ENCODE measurements at places on chromosomes 13 and 19.
A peak's percentile ranks its signal among the peaks of the same experiment; 100 is the strongest.

- peak; percentile 42 for DNase-seq
These were observed 493 bp upstream of the PDE4A start for GRCh38 chr19:10419646-10420443.

DNA sequence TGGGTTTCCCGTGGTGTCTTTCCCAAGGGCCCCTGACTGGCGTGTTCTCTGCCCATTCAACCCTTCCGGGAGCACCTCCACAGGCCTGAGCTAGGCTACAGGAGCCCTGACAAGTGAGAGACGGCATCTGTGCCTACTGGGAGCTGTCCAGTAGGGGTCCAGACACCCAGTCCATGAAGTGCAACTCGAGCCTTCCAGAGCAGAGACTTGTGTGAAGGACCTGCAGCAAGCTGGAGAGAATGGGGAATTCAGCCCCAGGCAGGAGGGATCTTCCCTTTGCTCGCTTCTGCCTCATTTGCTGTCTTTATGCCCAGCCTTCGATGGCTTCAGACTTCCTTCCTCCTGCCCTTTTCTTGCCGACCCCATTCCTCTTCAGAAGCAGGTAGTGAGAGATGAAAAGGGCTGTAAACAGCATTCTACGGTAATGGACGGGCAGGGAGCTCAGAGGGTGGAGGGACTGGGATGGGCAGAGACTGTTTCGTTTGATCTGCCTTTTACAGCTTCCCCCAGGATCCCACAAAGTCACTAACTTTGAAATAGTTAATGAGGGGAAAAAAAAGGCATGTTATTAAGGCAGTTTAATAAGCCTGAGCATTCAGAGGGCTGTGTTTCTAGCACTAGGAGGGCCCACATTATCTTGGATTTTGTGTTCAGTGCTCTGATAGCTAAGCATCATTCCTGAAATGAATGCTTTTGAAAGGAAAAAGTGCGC, 327.6 kb downstream of the FGF9 start:
- no peak for DNase-seq

DNA sequence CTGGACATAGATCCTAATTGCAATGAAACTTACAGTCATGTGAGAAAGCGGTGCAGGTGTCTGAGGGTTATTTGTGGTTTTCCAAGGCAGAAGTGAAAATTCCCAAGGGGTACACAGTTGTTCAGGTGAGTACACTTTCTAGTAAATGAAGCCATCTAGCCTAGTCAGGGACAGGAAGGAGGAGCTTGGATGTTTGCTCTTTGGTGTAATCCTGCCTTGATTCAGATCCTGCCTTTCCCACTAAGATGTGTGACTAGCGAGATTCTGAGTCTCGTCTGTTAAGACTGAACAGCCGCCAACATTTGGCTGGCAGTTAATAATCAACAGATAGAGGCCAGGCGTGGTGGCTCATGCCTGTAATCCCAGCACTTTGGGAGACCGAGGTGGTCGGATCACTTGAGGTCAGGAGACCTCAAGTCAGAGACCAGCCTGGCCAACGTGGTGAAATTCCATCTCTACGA, 2.5 kb downstream of the RPS9 start:
- DNase-seq, result no peak

DNA sequence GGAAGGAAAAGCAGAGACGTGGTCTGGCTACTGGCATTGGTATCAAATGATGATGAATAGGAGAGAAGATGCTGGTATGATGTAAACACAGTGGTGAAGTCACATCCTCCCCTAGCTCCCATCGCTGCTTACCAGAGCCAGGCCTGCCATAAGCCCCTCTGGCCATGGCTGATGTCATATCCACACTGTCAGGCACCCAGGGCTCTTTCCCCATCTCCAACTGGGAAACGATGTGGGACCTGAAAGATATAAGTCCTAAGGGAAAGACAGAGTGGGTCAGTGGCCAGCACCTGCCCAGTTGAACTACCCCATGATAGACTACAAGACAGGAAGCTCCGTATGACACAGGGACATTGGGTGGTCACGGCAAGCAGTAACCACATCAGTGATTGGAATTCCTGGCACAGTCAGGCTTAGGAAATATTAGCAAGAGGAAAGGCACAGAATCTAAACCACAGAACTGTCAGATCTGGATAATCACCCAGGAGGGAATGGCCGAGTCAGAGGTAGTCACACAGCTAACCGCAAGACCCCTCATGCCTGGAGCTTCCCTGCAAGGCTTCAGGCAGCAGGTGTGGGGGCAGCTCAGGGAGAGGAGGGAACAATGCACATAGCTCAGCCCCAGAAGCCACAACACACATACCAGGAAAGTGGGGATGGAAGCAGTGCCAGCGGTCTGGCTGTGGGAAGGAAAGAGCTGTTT, 3.8 kb downstream of the ZNF792 start:
- DNase-seq, result no peak

GRCh38 chr13:30440910-30441703, 18.8 kb downstream of the UBE2L5 start:
- no peak for DNase-seq

DNA sequence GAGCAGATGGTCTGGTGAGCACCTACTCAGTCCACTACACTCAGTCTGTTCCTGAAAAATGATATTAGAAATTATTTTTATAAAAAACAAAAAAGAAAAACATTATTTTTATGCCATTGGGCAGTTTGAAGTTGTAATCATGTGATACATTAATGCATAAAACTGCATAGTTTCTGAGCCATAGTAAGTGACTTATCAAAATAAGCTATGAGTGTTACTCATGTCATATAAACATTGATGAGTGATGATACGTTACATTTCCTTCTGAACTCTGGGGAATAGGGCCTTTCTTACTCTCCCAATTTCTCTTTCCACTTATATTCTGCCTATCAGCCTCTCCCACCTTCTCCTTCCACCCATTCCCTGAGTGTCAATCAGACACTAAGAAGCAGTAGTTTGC, 8.9 kb downstream of the ZNF805 start:
- DNase-seq, result no peak

GRCh38 chr13:99125326-99125915, 75.2 kb upstream of the UBAC2 start:
- DNase-seq, result no peak

DNA sequence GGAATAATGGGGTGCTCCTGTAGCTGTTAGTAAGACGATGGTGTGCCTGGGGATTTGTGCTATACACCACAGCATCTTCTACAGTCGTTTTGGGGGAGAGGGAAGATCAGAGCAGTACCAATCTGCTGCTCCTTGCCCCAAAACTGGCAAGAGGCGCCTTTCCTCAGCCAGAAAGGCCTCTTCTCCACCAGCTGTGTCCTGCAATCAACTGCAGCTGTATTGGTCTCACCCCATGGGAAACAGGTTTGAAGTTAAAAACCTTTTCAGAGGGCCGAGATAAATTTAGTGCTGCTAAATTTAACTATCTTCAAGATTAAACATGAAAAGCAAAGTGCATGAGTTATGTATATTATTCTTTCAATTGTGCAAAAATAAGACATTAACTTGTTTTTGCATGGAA, 1.2 kb upstream of the RNASEH2B start:
- DNase-seq, result no peak

- no peak for DNase-seq
These were observed 105.6 kb upstream of the SERP2 start for GRCh38 chr13:44267980-44268379.

- no peak for DNase-seq
These were observed at the start of gene CKM for GRCh38 chr19:45322744-45323281. Gene CKM, minus strand, starts transcription at chr19:45322875. Its CDS starts 3,162 bp downstream, at chr19:45319713.

DNA sequence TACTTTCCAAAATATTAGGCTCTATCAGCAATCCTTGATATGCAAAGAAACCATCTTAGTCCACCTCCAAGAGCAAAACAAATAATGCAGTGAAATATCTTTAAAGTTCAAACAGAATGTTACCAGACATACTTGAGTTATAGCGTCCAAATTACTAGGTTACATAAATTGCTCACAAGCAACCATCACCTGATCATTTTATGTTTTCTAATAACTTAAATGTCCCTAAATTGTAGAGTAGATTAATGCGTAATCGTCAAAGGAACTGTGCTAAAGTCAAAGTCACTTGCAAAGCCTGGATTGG, 350.6 kb upstream of the ARGLU1 start:
- DNase-seq, result no peak

DNA sequence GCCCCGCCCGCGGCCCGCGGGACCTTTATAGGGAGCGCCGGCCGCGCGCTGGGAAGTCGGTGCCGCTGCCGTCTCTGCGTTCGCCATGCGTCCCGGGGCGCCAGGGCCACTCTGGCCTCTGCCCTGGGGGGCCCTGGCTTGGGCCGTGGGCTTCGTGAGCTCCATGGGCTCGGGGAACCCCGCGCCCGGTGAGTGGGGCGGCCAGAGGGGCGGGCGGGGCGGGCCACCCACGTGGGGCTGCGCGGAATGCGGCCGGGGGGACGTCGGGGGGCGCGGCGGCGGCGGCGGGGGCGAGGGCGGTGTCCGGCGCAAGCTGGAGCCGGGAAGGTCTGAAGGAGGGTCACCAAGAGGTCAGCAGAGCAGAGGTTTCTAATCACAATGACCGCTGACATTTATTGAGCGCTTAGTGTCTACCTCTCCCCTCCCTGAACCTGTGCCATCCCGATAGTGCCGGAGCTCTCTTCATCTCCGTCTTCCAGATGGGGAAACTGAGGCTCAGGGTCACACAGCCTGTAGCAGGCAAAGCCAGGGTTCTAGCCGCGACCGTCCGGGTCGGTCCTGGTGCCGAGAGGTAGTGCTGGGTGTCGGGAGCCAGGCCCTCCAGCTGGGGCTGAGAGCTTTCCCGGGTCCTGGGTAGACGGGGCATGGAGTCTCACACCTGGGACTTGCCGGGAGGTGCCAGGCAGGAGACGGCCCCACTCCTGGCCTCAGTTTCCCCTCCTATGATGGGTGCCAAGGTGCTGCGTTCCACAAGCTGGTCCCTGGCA, at the start of gene FSTL3:
Gene FSTL3, plus strand, starts transcription at position 54 of the 767 bp plus-strand sequence. Its CDS starts 32 bp downstream, at position 86.
- no peak for DNase-seq

- DNase-seq, result no peak
These were observed 44.3 kb downstream of the COL4A1 start for GRCh38 chr13:110262508-110263291.

DNA sequence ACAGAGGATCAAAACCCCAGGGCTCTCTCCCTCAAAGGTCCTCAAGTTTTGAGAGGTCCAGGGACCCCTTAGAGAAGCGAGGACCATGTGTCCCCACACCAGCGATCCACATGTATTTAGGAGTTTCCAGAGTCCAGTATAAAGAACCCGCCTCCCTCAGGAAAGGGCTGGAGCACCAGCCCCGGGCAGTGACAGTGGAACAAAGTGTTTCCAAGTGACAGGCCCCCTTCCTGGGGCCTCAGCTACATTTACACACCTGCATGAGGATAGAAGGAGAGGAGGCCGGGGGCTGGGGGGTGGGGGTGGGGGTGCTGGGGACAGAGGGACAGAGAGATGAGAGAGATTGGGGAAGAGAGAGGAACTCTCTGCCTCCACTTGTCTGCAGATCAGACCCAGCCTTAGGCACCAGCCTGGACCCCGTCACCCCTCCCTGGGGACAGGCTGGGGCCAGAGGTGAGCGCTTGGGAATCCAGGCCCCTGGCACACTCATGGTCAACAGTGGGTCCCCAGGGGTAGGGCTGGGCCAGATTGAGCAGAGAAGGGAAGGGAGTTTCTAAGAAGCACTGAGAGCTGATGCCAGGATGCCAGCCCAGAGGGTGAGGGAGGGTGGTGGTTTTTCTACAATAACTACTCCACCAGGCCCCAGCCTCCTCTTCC, 802 bp downstream of the BCAM start:
- DNase-seq, result no peak

DNA sequence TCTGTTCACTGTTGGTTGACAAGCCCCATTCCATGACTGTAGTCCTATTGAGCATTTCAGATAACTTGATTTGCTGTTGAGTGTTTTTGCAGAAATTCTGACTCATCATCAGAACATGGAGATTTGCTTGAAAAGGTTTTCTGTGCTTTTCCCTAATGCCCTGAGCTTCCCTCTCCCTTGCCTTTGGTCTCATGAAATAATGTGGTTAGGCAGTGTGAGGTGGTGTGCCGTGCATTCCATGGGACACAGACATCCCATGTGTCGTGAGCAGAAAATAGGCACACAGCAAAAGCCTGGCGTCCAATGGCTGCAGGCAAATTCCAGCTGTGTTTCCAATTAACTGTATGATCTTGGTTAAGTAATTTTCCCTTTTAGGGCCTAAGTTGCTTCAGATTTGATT, 197.4 kb downstream of the DLEU7 start:
- DNase-seq, result no peak
